Stimulated activated CD4-positive, alpha-beta T cell treated with anti-CD3 and anti-CD28 coated beads, Interleukin-4, amount 100 ng/mL, for 24 hours (primary cell): ENCODE measurements at places on chromosomes 12 and 14.

DNA sequence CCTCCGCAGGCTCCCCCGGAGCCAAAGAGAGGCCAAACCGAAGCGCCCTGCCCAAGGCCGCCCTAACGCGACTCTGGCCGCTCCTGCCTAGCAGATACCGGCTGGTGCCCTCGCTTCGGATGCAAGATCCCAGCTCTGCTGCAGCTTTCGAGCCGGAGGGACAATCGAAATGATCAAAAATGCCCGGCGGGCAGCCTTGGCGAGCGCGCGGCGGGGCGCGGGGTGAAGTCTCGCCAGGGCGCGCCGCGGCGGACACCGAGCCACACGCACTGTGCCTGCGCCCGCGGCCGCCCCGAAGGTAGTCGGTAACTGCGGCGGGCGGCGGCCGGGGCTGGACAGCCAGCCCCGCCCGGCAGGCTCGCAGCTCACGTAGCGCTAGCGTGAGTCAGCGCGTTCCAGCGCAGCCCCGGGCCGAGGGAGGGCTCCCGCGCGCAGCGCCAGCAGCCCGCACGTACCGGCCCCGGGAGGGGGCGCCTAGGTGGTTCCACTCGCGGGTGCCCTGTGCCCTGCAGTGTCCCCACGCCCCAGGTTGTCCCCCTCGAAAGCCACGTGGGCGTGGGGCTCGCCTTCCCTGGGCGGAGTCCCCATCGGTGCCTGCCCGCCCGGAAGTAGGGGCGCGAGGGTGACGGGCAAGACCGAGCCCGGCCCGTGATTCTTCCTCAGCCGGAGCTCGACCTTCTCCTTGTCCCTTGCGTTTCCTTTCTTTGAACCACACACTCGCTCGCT lies 109.2 kb upstream of the EGLN3 start:
- peak; percentile 51 for DNase-seq

DNA sequence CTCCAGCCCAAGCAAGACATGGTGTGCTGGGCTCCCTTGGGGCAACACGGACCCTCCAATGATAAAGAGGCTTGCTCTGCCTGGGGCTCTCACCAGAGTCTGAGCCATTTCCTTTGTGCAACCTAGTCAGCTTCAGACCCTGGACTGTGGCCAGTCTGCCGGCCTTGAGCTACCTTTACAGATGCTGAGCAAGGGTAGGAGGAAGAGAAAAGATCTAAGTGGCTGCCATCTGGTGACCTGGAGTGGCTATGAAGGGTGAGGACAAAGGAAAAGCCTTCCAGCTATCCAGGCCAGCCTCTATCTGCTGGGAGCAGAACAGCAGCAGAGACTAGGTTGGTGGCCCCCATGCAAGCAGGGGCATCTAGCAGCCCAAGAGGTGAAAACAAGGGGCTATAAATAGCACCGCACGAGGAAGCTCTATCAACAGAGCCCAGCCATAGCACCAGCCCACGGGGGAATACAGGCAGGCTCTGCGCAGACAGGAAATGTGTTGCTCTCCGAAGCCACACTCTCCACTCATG lies 230.1 kb downstream of the FOXN3 start:
- DNase-seq, result no peak

DNA sequence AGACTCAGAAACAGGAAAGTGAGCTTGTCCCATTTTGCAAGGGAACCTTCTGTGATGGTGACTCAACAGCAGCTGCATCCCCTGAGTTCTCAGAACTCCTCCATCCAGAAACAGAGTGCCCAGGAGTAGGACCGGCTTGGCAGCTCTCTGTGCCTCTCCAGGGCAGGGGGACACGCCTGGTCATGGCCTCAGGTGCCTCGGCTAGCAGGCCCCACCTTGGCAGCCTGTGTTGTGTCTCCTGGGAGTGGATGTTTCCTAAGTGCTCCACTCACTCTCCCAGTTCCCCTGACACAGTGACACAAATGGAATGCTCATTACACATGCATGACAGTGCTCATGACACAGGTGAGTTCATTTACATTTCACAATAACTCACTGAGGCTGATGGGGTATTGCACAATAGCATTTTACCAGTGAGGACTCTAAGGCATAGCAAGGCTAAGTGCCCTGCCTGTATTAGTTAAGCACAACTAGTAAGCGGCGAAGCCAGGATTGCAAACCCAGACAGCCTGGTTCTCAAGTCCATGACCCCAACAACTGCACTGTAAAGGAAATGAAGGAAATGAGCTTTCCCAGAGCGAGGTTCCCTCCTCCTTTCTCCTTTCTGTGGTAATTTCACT lies 47.4 kb downstream of the CALM1 start:
- DNase-seq, result no peak

GRCh38 chr12:120734210-120734609 lies 8.6 kb downstream of the ACADS start:
- no peak for DNase-seq

DNA sequence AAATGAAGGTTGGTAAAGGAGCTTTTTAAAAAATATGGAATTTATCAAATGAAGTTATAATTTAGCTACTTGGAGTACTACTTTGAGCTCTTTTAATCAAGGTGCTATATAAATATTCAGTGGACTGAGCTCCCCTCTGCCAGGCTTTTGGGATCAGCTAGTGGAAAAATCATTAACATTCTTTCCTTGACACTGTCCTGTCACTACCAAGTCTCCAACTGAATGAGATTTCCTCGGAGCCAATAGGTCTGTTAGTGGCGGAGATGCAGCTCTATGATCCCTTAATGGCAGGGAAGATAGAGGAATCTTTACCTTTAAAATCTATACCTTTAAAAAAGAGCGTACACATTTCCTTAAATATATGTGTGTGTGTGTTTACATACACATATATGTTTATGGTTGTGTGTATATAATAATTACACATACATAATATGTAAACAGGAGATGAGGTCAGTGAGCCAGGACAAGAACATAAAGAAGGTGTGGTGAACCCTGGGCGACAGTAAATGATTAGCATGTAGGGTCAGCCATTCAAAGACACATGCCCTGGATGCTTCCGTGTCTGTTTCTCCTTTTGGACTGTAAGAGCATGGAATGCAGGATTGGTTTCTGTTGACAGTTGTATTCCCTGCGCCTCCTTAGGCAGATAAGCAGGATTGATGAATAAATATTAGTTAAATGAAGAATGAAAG lies 47.7 kb upstream of the ATP2A2 start:
- DNase-seq, result no peak

- no peak for DNase-seq
Measured at GRCh38 chr14:50741567-50741966, 73.5 kb upstream of the SAV1 start.

GRCh38 chr14:104725772-104726548 lies 1.9 kb downstream of the ADSS1 start:
- DNase-seq, result no peak
